Smooth muscle cell of bladder (primary cell): ENCODE measurements at places on chromosomes 12 and 14. TPM values are rescaled to one million over a fixed set of nuclear protein-coding genes. Genes with fewer than 3 reads are reported as not detected.

LRRK2 gene
- 4.8 and 13.7 TPM in 2 replicates for total RNA-seq

SLC5A8 gene
- not detected in 2 replicates for total RNA-seq

VPS37B gene
- 5.1 and 5.9 TPM in 2 replicates for total RNA-seq

PLEK2 gene
- total RNA-seq, result 3.0 and 3.7 TPM in 2 replicates

CLEC4D gene
- total RNA-seq, result not detected in 2 replicates
